Dermis blood vessel endothelial cell (primary cell): ENCODE measurements at places on chromosomes 13 and 19. TPM values are rescaled to one million over a fixed set of nuclear protein-coding genes. Genes with fewer than 3 reads are reported as not detected.

Gene HSPB6
- total RNA-seq = 0.17 and 1.2 TPM in 2 replicates

Gene TNNI3
- not detected in 2 replicates for total RNA-seq

Gene SLC39A3
- total RNA-seq = 24.5 and 26.6 TPM in 2 replicates

Gene B3GNT3
- 0.42 TPM in 1 of 2 replicates, not detected in the other for total RNA-seq

Gene ZNF560
- 0.14 and 0.68 TPM in 2 replicates for total RNA-seq

Gene APOC1
- 1.7 and 1.9 TPM in 2 replicates for total RNA-seq

Gene PLPP2
- total RNA-seq = 14.3 and 25.8 TPM in 2 replicates

Gene PPP1R15A
- 39.2 and 59.6 TPM in 2 replicates for total RNA-seq

Gene ZNF536
- under 0.01 TPM in 1 of 2 replicates, not detected in the other for total RNA-seq

Gene CLEC4G
- total RNA-seq = not detected in 2 replicates

Gene FFAR1
- not detected in 2 replicates for total RNA-seq

Gene ZNF616
- 8.5 and 9.2 TPM in 2 replicates for total RNA-seq

Gene CA11
- total RNA-seq = 1.7 and 4.8 TPM in 2 replicates

Gene TFPT
- 16.3 and 27.2 TPM in 2 replicates for total RNA-seq

Gene PRR12
- total RNA-seq = 2.4 and 4.8 TPM in 2 replicates

Gene NANOS3
- not detected in 2 replicates for total RNA-seq

Gene ATG4D
- 9.5 and 12.6 TPM in 2 replicates for total RNA-seq

Gene GDF15
- 106 and 152 TPM in 2 replicates for total RNA-seq

Gene IL4I1
- 2.1 and 3.6 TPM in 2 replicates for total RNA-seq

DNA sequence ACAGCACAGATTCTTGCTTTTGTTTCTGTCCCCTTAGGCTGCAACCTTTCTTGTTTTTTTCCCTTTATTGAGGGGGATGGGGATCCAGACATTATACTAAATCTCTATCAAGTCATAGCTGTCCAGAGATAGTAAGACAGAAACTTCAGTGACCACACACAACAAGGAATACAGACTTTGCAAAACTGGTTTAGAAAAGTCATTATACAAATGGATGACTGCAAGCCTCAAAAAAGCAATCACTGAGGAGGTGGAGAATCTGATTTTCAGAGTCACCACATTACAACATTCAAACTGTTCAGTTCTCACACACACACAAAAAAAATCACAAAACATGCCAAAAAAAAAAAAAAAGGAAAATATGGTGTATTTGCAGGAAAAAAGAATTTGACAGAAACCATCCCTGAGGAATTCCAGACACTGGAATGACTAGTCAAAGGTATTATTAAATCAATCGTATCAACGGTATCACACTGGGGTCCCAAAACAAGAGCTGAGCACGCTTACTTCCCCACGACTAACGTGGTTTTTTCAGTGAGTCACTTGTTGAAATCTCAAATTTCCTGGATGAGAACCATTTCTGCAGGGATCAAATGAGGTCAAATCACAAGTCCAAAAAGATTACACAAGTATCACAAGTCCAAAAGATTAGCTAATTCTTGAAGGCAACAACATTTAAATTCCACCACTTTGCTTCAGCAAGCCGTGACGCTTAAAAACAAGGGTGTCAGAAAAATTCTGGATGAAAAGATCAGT lies 41.2 kb downstream of the USP12 start:
- peak; percentile 25 for DNase-seq

- DNase-seq = no peak
Measured at GRCh38 chr19:52094526-52095130, 937 bp downstream of the ZNF841 start.

DNA sequence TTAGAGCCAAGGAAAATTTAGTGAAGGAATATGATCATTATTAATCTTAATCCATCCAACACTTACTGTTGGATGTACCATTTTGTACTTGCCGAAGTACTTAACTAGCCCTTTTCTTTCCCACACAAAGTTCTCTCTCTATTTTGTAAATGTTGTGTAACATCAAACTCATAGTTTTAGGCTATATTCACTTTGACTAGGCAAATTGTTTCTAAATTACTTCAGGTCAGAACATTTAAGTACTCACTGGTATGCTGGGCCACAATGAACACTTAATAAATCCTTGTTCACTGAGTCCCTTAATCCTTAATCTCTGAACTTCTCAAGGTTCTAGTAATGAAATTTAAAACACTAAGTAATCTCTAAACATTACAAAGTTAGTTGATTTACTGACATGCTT lies 49.3 kb upstream of the EEF1AKMT1 start:
- DNase-seq = no peak

- no peak for DNase-seq
Measured at GRCh38 chr13:36837354-36838092, 18.5 kb downstream of the RFXAP start.

- no peak for DNase-seq
Measured at GRCh38 chr13:34748596-34748995, 193.5 kb upstream of the NBEA start.

- DNase-seq = no peak
Measured at GRCh38 chr13:66430269-66430668, 799.9 kb downstream of the PCDH9 start.

DNA sequence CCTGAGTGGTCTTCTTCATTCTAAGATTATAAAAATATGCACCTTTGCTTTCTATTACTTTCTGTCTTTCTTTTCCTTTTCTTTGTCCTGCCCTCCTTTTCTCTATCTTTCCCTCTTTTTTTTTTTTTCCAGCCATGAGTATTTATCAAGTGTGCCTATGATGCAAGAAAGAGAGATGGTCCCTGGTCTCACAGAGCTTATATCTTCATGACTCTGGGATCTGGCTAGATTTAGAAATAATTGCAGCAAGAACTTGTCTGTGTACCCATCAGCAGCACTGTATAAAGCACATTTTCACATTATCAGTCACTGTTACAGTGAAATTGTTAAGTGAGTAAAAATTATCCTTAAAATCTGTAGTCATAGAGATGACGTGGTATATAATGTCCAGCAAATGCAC lies 31.6 kb upstream of the GAS6 start:
- no peak for DNase-seq

- no peak for DNase-seq
Measured at GRCh38 chr19:18310118-18310909, 12.6 kb downstream of the LSM4 start.

DNA sequence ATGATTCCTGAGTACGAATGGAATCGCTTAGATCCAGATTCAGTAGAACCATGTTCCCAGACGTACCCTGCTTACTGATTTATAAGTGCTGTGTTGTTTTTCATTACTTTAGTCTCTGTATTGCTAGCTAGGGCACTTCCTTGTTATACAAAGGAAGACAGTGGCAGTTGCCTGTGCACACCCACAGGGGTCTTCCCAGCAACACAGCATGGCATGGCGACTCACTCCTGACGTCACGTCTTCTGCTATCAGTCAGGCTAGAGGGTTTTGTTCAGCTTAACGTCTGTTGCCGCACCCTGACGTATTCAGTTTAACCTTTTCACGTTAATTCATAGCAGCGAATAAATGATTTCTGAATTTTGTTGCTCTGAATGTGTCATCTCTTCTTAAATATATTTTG lies 295.1 kb downstream of the MYO16 start:
- DNase-seq = no peak

- DNase-seq = no peak
Measured at GRCh38 chr13:68745502-68745901, 1362.1 kb upstream of the ATXN8OS start.

DNA sequence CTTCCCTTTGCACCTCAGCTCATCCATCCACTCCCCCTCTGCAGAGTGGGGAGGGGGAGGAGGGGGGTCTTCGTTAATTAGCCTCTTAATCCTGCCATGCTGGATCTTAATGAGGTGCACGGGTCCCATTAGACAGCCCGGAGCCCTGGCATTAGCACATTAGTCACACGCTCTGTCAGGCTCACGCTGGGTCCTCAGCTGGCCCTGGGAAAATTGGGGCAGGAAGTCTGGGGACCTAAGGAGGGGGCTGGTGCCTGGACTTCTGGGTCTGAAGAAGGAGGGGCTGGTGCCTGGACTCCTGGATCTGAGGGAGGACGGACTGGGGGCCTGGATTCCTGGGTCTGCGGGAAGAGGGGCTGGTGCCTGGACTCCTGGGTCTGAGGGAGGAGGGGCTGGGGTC lies 444 bp upstream of the NCCRP1 start:
- DNase-seq = no peak

GRCh38 chr19:17766543-17767131 lies 15.4 kb downstream of the FCHO1 start:
- peak; percentile 88 for DNase-seq

DNA sequence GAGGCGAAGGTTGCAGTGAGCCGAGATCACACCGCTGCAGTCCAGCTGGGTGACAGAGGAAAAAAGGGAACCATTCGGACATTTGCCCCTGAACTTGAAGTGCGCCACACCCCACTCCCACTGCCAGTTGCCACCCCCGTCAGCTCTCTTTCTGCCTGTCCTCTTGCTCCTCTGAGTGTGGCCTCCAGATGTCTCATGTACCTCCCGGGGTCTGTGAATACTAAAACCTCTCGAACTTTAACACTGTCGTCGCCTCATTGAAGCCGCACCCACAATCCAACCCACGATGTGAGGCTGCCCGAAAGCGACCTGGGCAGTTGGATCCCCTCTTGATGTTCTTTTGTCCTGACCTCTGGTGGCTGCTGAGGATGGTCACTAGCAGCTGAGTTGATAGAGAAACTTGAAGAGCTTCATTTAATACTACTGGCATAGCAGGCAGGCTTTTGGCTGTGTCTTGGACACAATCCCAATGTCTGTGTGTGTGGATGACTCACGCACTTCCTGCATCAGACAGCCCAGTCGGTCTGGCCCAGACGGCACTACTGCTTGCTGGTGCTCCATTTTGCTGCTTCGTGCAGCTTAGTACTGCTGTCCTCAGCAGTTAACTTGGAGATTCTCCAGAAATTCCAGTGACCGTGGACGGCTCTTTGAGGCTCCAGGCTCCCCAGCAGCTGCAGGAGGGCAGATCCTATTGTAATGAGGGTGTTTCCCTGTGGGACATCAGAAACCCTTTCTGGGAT lies 4.2 kb downstream of the FPR3 start:
- peak; percentile 96 for DNase-seq

DNA sequence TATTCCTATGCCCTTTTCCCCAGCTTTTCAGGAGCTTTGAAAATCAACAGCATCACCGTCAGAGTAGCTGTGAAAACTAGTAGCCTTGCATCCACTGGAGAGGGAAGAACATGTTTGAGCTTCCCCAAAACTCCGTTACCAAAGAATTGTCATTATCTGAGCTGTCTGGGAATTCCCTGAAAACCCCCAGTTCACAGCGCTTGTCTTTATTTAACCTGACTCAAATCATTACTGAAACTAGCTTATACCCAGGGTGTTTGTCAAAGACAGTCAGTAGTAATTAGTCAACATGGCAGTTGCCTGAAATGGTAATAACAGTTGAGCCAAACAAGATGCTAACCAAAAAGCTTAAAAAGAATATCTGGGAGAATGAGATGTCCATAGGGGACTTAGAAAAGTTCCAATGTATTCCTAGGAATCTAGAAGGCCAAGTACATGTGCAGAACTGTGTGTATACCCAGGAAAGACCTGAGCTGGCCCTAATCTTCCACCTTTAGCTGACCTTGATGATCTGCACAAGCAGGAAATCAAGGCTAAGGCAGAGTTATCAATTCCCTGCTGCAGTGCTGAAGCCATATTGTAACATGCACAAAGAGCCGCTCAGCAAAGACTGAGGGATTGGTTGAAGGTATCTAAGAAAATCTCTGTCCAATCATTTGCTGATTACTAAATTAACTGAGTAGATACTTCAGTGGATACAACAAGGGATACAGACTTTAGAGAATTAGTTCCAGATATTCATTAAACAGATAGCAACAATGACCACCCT lies 130.8 kb downstream of the KL start:
- DNase-seq = no peak

DNA sequence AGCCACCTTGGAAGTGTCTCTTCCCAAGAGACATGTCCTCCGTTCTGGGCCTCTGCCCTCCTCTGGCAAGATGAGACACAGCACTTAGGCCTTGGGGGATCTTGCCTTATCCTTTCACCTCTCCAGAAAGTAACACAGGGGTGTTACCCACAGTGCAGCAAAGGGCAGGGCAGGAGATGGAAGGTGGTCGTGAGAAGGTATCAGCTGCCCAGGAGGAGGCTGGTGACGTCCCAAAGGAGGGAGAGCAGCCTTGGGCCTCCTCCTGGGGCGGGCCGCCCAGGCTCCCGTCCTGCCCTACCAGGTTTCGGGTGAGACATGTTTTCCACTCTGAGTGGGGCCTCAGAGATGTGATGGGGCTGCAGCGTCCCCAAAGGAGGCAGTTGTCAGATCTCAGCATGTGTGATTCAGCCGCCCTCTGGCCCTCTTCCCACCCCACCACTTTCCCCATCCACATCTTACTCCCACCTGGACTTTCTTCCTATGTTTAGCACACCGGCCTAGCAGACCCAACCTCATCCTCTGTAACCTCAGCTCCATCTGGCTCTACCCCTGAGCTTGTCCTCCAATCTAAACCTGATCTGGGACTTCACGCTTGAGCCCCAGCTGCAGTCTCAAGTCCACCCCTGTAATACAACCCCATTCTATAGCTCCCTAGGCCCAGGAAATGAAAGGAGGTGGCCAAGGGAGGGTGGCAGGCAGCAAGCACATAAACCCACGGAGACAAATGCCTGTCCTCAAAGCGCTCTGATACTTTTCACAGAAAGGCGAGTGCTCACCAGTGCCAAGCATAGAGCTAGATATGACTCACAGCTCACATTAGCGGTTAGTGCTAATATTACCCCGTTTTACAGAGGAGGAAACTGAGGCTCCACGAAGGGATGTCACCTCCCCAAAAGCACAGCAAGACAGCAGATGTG lies 9.3 kb downstream of the POU2F2 start:
- no peak for DNase-seq

GRCh38 chr13:48586591-48587103 lies 53.8 kb upstream of the RCBTB2 start:
- peak; percentile 72 for DNase-seq

- DNase-seq = peak; percentile 64
Measured at GRCh38 chr19:38667661-38668171, 20.3 kb downstream of the ACTN4 start.

- DNase-seq = no peak
Measured at GRCh38 chr13:66427458-66427861, 802.7 kb downstream of the PCDH9 start.

- DNase-seq = no peak
Measured at GRCh38 chr19:54574527-54575056, 1.0 kb downstream of the LILRA2 start.

DNA sequence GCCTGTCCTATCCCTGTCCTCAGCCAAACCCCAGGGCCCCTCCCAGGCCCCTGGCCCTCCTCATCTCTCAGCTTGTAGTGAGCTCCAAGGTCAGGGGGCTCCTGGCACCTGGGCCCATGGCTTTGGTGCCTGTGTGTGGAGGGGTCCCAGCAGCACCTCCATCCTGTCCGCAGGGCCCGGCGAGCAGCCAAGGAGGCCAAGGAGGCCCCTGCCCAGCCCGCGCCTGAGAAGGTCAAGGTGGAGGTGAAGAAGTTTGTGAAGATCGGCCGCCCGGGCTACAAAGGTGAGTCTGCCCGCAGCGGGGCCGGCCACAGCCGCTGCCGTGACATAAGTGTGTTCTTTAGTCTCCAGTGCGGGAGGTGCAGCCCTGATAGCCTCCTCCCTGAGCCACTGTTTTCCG lies 3.9 kb upstream of the AMH start:
- no peak for DNase-seq

GRCh38 chr19:41324921-41325639 lies 15.1 kb downstream of the CCDC97 start:
- DNase-seq = peak; percentile 86

GRCh38 chr13:51154029-51154555 lies 43.0 kb upstream of the C13orf42 start:
- peak; percentile 90 for DNase-seq
